ENCODE measurements at places on chromosomes 4 and X.

- DNase-seq, result no peak
These were observed 76.2 kb downstream of the PRRG1 start for GRCh38 chrX:37425370-37425769.

GRCh38 chr4:182554736-182555135 lies 311.5 kb downstream of the TENM3 start:
- DNase-seq, result no peak

GRCh38 chr4:25767877-25768725 lies 94.7 kb downstream of the SEL1L3 start:
- peak; percentile 71 for DNase-seq

- peak; percentile 48 for DNase-seq
These were observed 15.8 kb downstream of the ZCCHC12 start for GRCh38 chrX:118839334-118839958.

DNA sequence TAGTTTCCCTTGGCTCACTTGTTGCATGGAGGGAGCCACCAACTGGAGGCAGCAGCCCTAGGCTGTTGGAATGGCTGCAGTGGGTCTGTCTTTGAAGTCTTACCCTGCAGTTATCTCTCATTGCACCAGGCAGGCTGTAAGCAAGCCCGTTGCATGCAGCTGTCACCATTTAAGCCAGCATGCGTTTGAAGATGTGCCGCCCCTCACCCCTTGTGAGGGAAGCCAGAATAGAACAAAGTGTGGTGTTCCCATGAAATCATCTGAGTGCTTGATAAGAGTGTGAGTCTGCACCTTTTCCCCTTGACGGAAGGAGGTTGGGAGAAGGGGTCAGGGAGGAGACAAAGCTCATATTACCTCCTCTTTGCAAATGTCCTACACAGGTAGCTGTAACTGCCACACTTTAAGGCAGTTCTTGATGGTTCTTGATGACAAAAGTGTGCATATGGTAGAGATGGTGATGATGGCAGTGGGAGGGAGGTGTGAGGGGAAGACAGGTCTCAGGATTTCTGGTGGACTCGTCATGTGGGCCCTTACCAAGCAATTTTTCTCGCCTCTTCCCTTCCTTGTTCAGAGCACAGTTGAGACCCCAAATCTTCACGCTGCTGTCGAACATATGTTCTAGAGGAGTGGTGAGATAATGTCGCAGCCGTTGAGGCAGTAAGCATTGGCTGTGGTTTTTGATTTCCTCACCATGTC lies 191.4 kb upstream of the LEF1 start:
- DNase-seq, result peak; percentile 54

DNA sequence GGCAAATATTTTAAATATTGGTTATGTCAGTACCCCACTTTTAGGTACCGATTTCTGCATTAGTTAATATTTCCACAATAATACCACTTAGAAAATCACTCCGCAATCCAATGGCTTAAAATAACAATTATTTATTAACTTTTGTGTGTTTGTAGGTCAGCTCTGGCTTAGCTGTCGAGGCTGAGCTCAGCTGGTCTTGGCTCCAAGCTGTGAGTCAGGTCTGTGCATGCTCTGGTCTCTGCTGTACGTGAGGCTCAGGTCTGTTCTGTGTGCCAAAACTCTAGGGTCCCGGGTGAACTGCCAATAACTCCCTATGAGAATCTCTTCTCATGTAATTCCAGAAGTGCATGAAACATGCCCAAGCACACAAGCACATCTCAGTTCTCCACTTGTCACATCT lies 245.8 kb upstream of the GK2 start:
- no peak for DNase-seq
